ENCODE measurements at places on chromosomes 13 and 19. TPM values are rescaled to one million over a fixed set of nuclear protein-coding genes. Genes with fewer than 3 reads are reported as not detected.

GRCh38 chr13:101455863-101456262 lies 3.4 kb downstream of the ITGBL1 start:
- DNase-seq, result no peak

DNA sequence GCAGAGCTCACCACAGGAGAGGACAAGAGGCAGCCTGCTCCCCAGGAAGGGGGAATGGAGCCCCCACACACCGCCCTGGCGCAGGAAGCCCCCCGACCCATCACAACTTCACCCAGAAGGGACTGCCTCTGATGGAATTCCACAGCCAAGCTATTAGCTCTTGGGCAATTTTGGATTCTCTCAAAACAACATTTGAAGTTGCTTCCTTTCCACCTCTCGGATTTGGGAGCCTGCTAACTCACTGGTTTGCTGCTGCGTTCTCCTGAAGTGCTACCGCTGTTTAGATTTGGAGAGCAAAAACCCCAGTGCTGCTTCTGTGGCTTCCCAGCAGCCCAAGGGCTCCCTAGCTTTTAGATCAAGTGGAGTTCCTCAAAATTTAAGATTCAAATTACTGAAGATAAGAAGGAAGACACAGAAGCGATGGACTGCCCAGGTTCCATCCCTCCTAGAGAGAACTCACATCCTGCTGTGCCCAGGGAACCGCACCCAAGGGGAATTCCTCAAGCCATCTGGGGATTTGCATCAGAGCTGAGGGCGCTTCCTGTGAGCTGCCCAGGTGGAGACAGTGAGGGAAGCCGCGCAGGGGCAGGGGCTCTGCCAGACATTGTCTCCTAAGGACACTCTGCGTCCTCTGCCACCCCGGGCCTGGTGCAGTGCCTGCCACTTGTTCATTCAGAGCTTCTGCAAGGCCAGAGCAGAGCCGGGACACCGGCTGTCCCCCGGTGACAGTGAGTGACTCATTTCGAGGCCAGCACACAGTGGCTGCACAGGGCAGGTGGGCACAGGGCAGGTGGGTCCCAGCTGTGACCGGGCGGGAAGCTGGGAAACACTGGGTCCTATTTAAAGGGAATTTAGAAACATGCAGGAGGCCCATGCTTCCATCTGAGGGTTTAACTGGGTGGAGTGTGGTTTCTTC lies 45.5 kb downstream of the COL4A1 start:
- no peak for DNase-seq

DNA sequence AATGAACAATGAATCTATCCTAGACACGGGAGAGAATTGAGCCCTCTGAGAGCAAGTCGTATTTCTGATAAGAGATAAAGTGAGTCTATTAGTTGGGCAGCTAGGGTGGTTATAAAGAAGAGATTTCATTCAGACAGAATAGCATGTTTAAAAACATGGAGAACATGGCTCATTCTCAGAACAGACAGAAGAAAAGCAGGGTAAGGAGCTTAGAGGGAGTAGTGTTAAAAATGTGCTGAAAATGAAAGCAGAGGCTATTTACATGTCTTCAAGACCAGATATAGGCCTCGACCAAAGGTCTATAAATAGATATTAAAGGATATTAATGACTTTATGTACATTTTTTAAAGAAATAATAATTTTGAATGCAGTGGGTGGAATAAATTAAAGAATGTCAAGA lies 149.5 kb downstream of the SLITRK1 start:
- DNase-seq, result no peak

DNA sequence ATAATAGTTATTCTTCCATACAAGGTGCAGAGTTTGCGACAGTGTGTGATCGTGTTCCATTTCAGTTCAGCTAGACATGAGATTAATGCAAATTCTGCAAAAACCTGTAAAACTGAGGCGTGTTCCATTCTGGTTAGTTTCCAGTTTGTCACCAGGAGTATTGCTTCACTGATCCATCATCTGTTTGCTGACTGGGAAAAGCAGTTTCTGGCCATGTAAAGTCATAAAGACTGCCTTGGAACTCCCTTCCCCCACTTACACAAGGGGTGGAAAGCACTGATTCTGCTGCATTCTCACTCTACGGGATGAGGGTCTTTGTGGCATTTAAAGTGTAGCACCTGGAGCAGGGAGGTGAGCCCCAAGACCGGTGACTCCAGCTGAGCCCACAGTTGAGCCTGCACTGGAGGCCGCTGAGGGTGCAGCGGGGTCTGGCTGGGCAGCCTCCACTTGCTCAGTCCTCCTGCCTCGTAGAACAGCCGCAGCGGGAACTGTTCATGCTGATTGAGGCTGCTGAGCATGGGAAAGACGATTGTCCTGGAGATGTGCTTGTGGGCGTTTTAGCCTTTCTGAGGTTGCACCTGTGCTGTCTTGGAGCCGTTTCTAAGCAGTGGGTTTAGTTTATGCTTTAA lies 2.0 kb downstream of the ZNF57 start:
- no peak for DNase-seq

- no peak for DNase-seq
Observed at GRCh38 chr13:59094181-59094580, 1069.5 kb downstream of the DIAPH3 start.

- DNase-seq, result no peak
Observed at GRCh38 chr13:20714563-20715329, 11.2 kb downstream of the IL17D start.

GRCh38 chr19:11931051-11931450 lies 6.1 kb downstream of the ZNF700 start:
- DNase-seq, result no peak

GRCh38 chr19:39704181-39705044 lies at the start of gene LGALS14:
Gene LGALS14, plus strand, starts transcription at chr19:39704481. Its CDS starts 48 bp downstream, at chr19:39704529.
- no peak for DNase-seq

- no peak for DNase-seq
Observed at GRCh38 chr13:97856304-97856675, 97.2 kb upstream of the IPO5 start.

DNA sequence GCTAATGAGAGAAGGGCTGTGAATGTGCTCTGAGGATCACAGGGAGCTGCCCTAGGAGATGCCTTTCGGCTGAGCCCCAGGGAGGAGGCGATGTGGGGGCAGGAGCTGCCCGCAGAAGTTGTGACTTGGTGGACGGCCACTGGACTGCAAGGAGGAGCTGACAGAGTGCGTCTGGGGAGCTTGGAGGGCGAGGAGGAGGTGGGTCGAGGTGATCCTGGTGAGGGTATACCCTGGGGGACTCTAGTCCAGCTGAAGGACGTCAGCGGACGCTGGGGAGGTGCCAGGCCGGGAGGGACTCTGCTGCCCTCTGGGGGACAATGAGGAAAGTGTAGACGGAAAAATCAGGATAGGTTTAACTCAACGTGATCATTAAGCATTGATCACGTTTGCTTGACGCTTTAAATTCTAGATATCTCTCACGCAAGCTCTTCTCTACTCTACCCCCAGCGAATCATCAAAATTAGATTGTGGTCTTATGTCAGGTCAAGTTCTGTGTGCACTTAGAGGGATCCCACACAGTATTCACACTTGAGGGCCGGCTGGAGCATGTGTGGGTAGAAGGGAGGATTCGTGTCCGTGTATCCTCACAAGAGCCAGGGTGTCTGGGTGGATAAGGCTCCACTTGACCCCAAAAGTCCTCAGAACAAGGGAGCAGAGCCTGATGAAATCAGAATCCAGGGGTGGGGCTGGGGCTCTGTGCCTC lies 3.3 kb upstream of the CEACAM7 start:
- DNase-seq, result no peak

- peak; percentile 84 for DNase-seq
Observed at GRCh38 chr13:48505597-48506091, 27.2 kb downstream of the RCBTB2 start.

GRCh38 chr19:33705860-33706259 lies 84.1 kb downstream of the CHST8 start:
- no peak for DNase-seq

- DNase-seq, result no peak
Observed at GRCh38 chr13:23788459-23788858, 100.7 kb downstream of the MIPEP start.

- DNase-seq, result no peak
Observed at GRCh38 chr19:51316688-51317087, 5.2 kb downstream of the IGLON5 start.

DNA sequence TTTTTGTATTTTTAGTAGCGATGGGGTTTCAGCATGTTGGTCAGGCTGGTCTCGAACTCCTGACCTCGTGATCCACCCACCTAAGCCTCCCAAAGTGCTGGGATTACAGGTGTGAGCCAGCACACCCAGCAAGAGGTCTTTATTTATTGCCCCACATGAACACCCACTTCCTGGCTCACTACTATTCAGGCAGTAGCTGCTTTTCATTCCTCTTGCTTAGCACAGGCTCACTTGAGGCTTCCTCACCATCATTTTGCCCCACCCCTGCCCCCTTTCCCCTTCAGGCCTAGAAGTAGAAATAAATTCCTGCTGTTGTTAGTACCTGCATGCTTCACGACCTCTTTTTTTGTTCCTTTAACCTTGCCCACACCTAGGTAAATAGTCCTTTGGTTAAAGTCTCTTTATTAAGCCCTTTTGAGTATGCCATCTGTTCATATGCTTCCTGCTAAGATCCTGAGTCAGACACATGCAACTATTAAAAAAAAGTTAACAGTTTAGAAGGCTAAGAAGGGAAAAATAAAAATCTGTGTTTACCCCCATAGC lies 33.5 kb upstream of the ITM2B start:
- DNase-seq, result no peak

DNA sequence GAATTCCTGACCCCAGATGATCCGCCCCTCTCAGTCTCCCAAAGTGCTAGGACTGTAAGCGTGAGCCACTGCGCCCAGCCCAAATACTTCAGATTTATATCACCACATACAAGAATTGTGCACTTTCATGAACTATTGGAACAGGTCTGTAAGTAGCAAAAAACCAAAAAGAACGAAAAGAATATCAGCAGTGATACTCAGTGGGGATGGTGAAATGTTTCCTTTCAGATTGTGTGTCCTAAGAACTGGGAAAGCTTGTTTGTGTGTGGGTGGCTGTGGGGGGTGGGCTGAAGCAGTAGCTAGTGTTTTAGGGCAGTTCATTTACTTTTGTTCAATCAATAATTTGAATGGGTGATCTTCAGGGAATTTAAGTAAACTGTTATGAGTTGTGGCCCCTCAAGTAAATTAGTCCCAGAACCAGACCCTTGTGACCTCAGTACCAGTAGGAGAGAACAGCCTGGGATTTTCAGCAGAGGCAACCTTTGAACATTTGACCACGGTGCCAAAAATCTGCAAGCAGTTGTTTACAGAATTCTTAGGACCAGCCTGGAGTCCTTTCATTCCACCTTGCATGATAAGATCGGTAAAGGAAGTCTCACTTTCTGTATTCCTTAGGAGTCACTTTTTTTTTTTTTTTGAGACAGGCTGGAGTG lies 106.6 kb downstream of the LRCH1 start:
- no peak for DNase-seq

GRCh38 chr19:8158411-8159074 lies 9.2 kb upstream of the FBN3 start:
- DNase-seq, result peak; percentile 65

- no peak for DNase-seq
Observed at GRCh38 chr13:28953714-28954418, 133.7 kb downstream of the MTUS2 start.

The IGFL1 gene
- not detected for polyA plus RNA-seq

The IRGC gene
- not detected for polyA plus RNA-seq

The DDX39A gene
- 134 TPM for polyA plus RNA-seq

The PGLYRP2 gene
- 0.53 TPM for polyA plus RNA-seq

The CYP2F1 gene
- polyA plus RNA-seq, result not detected

The ZNF550 gene
- polyA plus RNA-seq, result 8.6 TPM

The ZNF431 gene
- polyA plus RNA-seq, result 10.1 TPM

The LAIR1 gene
- polyA plus RNA-seq, result 48.6 TPM

The EFNB2 gene
- polyA plus RNA-seq, result 0.08 TPM

All from naive thymus-derived CD4-positive, alpha-beta T cell (primary cell).